ENCODE measurements at places on chromosomes 4 and X.

DNA sequence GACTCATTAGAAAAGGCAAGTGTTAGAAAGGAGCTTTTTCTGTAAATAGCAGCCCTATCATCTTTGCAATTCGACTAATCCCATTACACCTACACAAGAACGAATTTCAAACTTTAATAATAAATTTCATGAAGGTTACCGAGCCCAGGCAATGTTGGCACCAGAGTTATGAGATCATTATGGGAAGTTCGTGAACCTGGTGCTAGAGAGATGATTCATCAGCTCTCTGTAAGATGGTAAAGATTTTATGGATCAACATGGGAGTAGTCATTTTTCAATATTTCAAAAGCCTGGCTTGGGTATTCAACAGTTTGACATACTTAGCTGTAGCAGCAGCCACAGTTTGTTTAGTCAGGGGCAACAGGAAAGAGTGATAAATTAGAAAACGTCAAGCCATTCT lies 35.8 kb downstream of the AMELX start:
- no peak for DNase-seq

DNA sequence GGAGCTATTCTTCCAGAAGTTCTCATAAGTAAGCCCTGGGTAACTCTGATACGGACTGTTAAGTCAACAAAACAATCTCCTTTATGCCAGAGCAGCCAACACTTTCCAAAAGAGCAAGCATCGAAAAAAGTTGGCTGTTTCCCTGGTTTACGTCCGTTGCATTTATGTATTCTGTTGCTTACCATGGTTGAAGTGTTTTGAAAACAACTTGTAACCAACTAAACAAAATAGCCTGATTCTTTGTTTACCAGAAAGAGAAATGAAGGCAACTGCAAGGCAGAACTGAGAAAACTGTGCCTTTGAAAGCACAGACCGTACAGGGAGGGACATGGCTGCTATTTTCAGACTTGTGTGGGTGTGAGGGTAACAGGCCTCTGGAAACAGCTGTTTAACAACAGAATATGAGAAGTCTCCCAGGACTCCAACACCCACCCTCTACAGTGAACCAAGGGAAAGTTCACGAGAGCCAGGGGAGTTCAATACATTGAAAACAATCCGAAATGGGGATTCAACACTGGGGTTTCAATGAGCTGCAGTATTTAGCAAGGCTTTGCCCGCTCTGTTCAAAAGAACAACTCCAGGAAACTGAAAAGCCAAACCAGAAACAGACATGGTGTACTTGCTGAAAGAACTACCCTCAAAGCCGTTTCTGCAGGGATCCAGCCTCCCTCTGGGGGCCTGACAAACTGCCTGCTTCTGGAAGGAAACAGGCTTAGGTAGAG lies 95.8 kb upstream of the EGFL6 start:
- no peak for DNase-seq

DNA sequence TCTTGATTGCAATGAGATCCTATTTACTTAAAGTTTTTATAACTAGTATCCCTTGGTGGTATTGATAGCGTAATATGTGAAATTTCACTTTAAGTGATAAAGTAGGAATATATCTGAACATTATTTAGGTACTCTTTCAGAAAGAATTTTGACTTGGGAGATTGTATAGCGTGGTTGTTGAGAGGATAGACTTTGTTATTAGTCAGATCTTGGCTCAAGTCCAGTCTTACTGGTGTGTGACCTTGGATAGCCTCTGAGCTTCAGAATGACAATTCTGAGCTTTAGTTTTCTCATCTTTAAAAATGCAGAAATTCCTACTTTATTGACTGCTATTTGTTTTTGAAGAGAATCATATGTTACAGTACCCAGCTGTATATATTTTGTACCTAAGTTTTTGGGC lies 32.6 kb downstream of the DCK start:
- no peak for DNase-seq

DNA sequence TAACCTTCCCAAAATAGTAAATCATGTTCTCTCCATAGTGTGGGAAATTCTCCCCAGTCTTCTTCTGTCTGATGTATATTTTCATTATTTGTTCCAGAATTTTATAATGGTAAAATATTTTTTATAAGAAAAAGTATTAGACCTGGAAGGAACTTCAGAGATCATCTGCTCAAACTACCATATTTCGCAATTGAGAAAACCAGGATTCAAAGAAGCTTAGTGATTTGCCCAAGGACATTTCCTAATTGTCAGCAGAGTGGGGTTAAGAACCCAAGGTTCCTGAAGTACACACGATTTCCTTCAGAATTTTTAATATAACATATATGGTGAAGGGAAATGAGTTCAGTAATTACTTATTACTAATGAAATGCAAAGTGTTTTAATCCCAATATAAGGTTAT lies 24.1 kb downstream of the OCIAD1 start:
- DNase-seq, result no peak

DNA sequence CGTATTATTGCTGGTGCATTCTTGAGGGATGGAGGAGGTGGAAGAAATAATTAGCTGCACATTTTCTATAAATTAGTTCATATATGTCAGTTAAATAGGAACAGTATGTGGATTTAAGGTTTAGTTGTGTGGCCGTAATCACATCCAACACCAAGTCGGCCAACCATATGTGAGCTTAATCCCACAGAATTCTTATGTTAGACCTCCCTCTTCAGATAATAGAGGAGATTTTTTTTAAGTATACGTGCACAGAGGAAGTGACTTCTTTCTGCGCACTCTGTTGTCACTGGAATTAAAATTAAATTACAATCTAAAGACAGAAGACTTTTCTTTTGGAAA lies 2.1 kb downstream of the SEPTIN11 start:
- no peak for DNase-seq

DNA sequence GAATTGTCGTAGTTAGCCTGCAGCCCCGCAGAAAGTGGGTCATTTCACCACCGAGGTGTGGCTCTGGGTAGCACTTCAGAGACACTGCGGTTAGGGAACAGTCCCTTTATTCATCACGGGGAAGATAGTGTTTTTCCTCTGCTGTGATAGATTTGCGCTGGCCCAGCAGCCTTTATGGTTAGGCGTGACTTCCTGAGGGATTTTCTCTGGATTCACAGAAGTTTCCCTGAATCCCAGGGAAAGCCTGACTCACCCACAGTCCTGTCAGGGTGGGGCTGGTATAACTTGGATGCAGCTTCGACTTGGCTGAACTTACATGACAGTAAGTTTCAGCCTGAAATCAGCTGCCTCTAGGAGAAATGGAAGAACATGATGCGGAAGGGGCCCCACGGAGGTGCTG lies 196.3 kb upstream of the HHIP start:
- no peak for DNase-seq

DNA sequence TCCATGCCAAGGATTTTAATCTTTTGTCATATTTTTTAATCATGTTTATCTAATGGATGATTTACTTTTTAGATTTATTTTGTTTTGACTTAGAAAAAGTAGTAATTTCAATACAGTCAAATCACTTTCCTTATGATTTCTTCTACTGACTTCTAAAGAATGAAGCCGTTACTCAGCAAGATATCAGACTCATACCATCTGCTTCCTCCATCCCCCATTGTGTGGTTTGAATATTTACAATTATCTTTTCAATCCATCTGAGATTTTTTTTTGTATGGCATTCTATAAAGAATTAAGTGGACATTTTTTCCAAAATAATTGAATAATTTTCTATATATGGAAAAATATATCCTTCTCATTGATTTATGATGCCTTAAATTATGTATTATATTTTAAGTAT lies 565.4 kb upstream of the ATOH1 start:
- no peak for DNase-seq

GRCh38 chrX:31836479-31836878 lies 764.6 kb upstream of the FTHL17 start:
- no peak for DNase-seq

- no peak for DNase-seq
These were observed 37.0 kb downstream of the STK26 start for GRCh38 chrX:132059973-132060540.

DNA sequence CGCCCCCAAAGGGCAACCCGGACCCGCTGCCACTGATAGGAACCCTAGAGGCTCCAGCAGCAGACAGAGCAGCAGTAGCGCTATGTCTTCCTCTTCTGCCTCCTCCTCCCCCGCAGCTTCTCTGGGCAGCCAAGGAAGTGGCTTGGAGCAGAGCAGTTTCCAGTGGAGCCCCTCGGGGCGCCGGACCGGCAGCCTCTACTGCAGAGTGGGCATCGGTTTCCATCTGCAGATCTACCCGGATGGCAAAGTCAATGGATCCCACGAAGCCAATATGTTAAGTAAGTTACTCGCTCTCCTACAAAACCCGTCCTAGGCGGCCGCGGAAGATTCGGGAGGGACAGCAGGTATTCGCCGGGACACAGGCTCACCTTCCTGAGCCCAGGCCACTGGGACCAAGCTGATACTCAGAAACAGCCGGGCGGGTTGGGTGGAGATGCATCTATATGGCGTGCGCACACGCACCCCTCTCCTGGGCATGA lies 477 bp downstream of the FGF5 start:
- DNase-seq, result no peak

All from neuronal stem cell (in vitro differentiated cells).